ENCODE measurements at places on chromosomes 5 and 9.

DNA sequence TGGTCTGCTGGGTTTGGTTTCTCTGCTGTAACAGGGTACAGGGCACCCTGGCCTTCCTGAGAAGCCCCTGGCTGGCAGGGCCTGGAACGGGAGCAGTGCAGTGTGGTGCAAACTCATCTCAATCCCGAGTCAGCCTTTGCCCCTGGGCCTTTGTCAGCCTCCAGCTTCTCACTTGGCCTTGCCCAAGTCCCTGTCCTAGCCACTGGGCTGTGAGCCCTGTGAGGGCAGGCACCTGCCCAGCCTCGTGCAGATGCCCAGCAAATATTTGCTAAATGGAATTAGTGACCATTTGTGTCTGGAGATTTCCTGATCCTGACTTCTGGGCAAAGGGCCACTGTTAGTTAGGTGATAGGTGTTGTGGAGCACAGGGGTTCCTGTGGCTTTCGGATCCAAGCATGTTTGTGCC is 13.0 kb downstream of the RGS3 start:
- no peak for DNase-seq

- DNase-seq: peak; percentile 78
Observed at GRCh38 chr5:132476876-132477781, 13.4 kb downstream of the IRF1 start.

GRCh38 chr5:109958082-109958481 is 268.4 kb downstream of the MAN2A1 start:
- DNase-seq: no peak

DNA sequence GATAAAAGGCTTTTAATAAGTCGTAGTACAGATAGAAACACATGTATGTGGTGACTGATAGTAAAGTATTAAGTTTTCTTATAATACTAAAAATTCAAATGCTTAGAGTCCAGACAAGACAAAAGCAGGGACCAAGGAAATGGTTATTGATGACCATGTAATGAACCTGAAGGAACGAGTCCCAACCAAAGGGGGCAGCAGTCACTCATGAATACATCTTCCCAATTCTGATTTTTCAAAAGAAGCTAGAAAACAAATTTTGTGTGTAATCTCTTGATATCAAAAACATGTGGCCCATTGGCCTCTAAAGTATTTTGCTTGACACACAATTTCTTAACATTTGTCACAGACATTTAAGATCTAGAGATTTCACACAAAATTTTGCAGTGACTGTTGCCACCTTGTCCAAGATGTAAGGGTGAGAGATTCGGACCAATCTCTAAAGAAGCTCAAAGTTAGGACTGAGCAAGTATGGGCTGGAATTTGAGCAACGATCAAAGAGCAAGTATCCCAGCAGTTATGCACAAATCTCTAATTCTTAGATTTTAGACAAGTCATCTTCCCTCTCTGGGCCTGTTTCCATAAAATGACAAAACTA is 66.8 kb downstream of the ARL15 start:
- no peak for DNase-seq

GRCh38 chr5:82512025-82512424 is 233.9 kb upstream of the RPS23 start:
- DNase-seq: no peak

- no peak for DNase-seq
Observed at GRCh38 chr5:102765350-102765749, 10.2 kb downstream of the PAM start.

DNA sequence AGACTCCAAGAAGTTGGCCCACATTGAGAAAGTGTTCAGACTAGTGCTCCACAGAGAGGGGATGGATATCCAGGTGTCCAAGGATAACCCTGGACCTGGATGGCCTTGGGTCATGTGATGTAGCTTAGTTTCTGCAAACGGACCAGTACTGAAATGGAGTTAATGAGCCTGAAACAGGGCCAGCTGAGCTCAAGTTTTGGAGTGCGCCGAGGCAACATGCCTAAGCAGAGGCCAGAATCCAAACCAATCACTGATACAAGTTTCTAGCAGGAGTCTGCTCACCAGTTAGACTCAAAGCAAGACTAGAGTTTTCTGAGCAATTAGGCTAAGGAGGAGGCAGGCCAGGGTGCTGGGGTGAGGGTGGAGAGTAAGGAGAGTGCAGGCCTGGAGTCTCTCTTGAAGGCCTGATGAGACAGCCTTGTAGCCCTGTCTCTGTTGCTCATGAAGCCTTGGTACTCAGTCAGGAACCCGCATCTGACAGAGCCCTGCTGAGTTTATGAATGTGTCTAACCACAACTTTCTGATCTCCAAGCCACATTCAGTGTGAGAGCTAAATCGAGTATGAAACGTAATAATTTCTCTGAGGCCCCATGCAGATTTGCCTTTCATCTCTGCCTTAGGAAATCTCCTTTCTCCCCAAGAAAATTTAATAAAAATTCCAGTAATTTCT is 68.9 kb upstream of the EQTN start:
- no peak for DNase-seq

GRCh38 chr5:143582869-143583268 is 179.4 kb upstream of the NR3C1 start:
- no peak for DNase-seq

- peak; percentile 36 for DNase-seq
Observed at GRCh38 chr5:34895641-34896419, 19.5 kb downstream of the RAD1 start.

DNA sequence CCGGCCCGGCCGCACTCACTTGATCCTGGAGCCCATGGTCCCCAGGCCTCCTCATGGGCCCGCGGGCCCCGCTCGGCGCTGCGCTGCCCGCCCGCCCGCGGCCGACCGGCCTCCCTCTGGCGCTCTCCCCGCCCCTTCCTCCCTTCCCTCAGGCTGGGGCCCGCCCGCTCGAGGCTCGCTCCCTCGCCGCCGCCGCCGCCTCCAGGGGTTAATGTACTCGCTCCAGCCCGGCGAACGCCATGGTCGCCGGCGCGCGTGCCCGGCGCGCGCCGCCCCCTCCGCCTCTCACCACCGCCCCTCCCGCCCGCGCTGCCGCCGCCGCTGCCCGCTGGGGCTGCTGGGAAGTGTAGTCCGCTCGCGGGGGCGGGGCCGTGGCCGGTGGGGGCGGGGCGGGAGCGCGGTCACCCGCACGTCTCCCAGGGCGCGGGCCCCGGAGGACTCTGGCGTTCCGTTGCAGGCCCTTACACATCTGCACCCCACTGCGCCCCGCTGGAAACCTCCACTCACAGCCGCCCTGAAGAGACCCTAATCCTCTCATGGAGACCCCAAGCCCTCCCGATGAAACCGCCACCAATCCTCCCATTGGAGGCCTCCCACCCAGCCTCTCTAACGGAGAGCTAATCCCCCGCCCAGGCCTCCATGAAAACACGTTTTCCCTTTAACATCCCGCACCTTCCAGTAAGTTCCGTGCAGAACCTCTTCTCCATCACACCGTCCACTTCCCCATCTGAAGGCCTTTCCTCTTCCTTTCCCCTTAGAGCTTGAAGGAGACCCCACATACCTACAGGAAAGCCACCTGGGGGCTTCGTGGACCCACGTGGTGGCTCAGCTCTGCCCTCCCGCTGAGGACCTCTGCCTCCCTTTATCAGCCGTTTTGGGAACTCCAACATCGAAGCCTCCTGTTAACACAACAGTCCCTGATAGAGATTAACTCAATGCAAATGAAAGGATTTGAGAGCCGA is at the start of gene DENND1A:
Gene DENND1A (minus strand): TSS at position 257 of the 962 bp plus-strand sequence. CDS start 221 bp downstream, at position 36.
- DNase-seq: peak; percentile 96

DNA sequence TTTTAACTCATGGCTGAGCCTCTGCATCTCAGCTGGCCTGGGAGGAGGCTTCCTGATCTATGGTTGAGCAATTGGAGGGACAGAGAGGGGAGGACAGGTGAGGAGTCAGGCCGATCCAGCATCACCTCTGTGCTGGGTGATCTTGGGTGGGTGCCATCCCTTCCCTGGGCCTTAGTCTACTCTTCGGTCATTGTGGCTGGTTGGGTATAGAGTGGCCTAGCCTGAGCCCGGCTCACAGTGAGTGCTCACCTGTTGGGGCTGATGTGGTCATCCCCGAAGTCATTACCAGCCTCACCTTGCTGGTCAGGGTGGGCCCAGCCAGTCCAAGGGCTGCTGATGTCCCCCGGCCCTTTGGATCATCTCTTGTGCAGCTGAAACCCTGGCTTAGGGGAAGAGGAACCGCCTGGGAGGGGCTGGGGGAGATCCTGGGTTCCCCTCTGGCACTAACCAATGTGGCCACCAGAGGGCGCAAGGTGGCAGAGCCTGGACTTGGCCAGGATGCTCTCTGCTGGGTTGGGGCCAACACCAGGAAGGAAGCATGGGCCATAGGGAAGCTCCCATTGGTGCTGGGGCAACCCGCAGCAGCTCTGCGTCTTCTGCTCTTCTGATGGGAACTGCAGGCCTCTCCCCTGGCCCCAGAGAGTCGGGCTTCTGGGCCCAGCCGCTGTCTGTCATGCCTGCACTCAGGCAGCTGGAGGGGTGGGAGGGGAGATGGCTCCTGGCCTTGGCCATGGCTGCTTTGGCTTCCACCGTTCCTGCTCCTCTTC is 17.3 kb upstream of the ODF2 start:
- peak; percentile 65 for DNase-seq
